ENCODE measurements at places on chromosomes 11 and 22. TPM values are rescaled to one million over a fixed set of nuclear protein-coding genes. Genes with fewer than 3 reads are reported as not detected.

The PHOX2A gene
- not detected for total RNA-seq

The NAV2 gene
- 29.4 TPM for total RNA-seq

The SERPING1 gene
- not detected for total RNA-seq

The DDIAS gene
- total RNA-seq = 15.0 TPM

The TRIM6 gene
- total RNA-seq = 0.66 TPM

The HPS4 gene
- 37.0 TPM for total RNA-seq

The BLID gene
- 15.5 TPM for total RNA-seq

The TYR gene
- not detected for total RNA-seq

The LRRC55 gene
- not detected for total RNA-seq

The KRTAP5-10 gene
- not detected for total RNA-seq

The SMC1B gene
- not detected for total RNA-seq

The RPUSD4 gene
- 42.9 TPM for total RNA-seq

The TMEM41B gene
- total RNA-seq = 42.2 TPM
